Activated T-cell treated with anti-CD3 and anti-CD28 coated beads, Interleukin-2, amount 50 U/mL, for 72 hours (primary cell): ENCODE measurements at places on chromosomes 4 and X. TPM values are rescaled to one million over a fixed set of nuclear protein-coding genes. Genes with fewer than 3 reads are reported as not detected.

Gene RLIM
- total RNA-seq: 29.9 TPM

Gene ART3
- not detected for total RNA-seq

GRCh38 chr4:37464373-37465128, 220.0 kb downstream of the NWD2 start:
- no peak for DNase-seq
- H3K27ac ChIP-seq: no peak overlapping the region
- H3K4me3 ChIP-seq: no peak overlapping the region
- H3K4me1 ChIP-seq: no peaks in the 10 kb centered on the region

DNA sequence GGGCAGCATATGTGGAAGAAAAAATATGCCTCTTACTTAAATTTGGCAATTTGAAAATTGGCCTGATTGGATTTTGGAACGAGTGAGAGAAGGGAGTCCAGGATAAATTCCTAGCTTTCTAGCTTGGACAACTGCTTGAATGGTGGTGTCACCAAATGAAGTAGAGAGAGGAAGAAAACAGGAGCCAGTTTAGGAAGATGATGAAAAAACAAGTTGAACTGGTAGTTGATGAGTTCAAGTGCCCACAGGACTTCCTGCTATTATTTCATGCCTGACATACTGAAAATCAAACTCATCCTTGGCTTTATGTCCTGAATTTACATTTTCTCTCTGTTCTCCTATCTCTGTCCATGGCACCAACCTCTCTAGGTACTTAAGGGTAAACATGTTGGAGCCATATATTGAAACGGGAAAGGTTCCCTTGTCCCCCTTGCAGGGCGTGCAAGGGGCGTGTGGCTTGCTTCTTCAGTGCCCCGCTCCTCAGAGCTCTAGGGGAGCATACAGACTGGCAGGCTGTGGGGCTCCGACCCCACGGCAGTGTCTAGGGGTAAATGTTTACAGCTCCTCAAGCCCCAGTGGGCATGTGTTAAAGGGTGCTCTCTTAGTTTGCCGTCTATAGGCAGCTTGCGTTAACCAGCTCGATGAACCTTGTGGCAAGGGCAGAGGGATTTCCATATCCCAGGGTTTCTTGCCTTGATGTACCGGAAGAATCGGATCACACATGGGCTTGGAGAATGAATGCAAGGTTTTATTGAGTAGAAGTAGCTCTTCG, 250.7 kb upstream of the PGRMC2 start:
- DNase-seq: no peak
- no peak overlapping the region for H3K27ac ChIP-seq
- H3K36me3 ChIP-seq: no peaks in the 10 kb centered on the region
- no peak overlapping the region for H3K4me3 ChIP-seq
- H3K27me3 ChIP-seq: peaks cover 6% of the 10 kb centered on the region

- H3K27me3 ChIP-seq: peaks cover 6% of the 10 kb centered on the region
- peak within 1 kb of the TSS; percentile 85 for H3K4me3 ChIP-seq
- peak; percentile 83 for DNase-seq
- peak within 1 kb of the TSS; percentile 92 for H3K27ac ChIP-seq
- peaks cover 60% of the 10 kb centered on the region for H3K4me1 ChIP-seq
These were observed at the start of gene IL2RG for GRCh38 chrX:71111141-71111843. TSS of gene IL2RG (minus strand) at chrX:71111577. CDS start at chrX:71111539, 38 bp downstream.

DNA sequence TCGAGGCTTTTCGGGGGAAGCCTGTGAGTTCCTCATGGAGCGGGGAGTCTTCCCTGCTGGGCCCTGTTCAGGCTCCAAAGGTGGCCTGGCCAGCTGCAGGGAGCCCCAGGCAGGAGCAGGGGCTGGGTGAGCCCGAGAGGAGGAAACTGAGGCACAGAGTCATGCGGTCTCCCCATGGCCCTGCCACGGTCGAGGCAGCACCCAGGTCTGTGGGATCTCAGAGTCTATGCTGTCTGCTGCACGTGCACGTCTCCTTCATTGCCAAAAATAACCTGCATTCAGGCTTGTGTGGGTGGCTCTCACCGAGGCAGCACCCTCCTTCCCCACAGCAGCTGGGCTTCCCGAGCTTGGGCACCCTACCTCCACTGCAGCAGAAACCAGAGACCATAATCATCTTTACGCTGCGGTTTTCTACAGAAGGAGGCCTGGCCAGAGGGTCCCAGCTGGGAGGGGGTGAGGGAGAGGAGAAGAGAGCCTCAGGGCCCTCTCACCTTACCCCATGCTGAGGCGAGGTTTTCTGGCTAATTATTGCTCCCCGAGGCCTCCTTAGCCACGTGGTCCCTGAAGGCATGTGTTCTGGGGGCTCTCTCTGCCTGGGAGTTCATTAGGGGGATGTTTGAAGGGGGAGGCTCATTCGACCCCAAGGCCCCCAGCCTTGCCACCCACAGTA, 64.3 kb downstream of the CPZ start:
- DNase-seq: no peak
- no peaks in the 10 kb centered on the region for H3K4me1 ChIP-seq
- H3K27me3 ChIP-seq: peaks cover 6% of the 10 kb centered on the region
- H3K4me3 ChIP-seq: no peak overlapping the region
- H3K27ac ChIP-seq: no peak overlapping the region
- no peaks in the 10 kb centered on the region for H3K36me3 ChIP-seq
